ENCODE measurements at places on chromosomes 5 and 9.

GRCh38 chr5:624951-625230 is 12.8 kb downstream of the CEP72 start:
- DNase-seq, result no peak

DNA sequence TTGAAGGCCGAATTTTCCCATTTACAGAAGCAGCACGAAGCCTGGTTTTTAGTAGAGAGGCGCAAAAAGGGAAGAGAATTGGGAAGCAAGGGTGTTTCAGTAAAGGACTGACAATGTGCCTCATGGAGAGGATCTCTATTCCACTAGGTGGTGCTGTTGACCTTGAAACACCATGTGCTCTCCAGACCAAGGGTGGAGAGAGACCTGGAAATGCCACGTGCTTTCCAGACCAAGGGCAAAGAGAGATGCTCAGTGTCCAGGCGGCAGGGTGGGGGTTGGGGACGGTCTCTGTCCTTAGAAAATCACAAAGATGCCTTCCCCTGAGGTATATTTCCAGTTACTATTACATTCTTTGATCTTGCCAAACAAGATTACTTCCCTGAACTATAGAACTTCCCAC is 425.3 kb downstream of the CSNK1G3 start:
- no peak for DNase-seq

DNA sequence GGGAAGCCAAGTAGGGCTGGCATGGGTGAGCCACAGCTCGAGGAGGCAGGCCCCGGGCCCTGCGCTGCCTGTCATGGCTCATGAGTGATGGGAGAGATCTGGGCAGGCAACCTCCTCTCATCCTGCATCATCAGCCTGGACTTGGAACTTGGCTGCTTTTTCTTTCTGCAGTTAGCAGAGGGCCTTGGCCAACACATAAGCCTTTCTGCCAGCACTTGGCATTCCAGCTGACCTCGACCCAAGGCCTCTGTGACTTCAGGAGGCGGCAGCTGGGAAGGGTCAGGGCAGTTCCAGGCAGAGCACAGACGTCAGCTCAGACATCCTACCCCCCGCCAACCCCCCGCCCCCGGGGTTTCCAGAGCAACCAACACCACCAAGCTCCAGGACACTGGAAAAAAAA is 7.6 kb downstream of the S1PR3 start:
- DNase-seq, result no peak

DNA sequence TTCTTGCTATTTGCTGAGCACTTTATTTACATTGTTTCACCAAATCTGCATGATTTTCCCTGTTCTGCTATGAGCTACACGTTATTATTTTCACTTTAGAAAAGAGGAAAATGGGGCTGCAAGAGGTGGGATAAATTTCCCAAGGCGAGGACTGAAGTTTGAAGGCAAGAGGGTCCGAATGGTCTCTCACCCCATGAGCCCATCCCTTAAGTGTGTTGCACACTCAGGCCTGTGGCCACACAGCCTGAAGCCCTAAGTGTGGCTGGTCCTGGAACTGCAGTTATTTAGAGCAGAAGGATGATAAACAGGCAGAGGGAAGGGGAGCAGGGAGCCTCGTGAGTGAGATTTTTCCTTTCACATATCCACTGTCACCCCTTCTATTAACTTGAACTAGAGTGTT is 7.8 kb downstream of the PDE8B start:
- DNase-seq, result no peak

GRCh38 chr5:61257421-61257820 is 74.6 kb upstream of the ZSWIM6 start:
- DNase-seq, result no peak

GRCh38 chr5:1185629-1186350 is 15.6 kb upstream of the SLC6A19 start:
- no peak for DNase-seq

- DNase-seq, result no peak
Observed at GRCh38 chr9:37449862-37450632, 15.2 kb downstream of the ZBTB5 start.

GRCh38 chr9:123361086-123361730 is 5.2 kb downstream of the CRB2 start:
- no peak for DNase-seq

DNA sequence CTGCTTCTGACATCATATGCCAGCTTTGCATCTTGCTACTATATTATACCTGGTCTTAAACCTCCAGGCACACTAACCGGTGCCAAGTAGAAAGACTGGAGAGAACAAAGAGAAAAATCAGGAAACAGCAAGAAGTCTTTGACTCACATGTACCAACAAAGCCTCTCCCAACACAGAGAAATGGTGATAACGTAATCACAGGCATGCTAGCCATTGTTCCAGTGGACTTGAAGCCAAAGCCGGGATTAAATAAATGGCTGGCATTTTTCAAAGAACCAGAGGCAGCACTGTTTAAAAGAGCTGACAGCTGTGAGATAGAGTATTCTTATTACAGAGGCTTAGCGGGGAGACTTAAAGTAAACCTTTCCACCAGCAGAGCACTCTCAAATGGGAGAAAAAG is 148.4 kb upstream of the NFIL3 start:
- DNase-seq, result no peak

DNA sequence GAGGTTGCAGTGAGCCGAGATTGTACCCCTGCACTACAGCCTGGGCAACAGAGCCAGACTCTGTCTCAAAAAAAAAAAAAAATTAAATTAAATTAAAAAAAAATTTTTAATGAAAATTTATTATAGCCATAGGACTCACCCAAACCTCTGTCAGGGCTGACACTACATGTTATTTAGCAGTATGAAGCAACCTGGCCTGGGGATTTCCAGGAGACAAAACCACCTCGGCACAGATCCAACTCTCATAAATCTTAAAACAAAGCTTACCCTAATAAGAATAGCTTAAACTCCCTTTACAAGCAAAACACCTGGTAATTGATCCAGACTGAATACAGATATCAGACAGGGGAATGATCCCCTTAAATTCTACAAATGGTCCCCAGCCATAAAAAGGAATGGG is 38.4 kb downstream of the PPP1R2B start:
- DNase-seq, result no peak

DNA sequence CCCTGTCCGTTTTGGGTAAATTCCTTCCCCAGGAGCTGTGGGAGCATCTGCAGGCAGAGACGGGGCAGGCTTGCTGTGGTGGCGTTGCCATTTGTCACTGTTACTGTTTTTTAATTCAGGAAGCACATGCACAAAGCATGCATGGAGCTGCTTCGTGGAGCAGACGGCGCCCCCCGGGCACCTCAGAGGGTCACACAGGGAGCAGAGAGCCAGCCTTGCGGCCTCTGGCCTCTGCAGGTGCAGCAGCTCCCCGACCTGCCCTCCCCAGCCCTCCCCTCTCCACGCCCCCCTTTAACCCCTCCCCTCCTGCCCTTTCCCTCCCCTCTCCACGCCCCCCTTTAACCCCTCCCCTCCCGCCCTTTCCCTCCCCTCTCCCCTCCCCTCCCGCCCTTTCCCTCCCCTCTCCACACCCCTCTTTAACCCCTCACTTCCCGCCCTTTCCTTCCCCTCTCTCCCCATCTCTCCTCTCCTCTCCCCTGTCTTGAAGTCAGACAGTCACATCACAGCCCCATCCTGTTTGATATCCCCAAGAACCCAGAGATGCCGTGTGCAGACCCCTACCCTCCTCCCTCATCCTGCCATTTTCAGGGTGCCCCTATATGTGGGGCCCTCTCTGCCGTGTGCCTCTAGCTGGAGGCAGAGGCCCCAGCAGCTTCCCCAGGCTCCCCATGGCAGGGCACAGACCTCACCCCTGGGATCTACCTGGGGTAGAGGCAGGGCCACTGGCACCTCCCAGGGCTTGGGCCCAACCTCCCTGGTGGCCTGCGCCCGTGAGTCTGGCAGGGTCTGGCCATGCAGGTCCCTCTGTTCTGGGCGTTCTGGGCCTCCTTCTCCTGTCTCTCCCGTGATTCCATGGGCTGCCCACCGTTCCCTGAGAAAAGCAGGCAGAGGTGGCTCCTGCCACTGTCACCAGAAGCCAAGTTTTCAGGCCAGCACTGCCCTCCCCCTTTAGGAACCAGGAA is 29.6 kb upstream of the UBAC1 start:
- no peak for DNase-seq

GRCh38 chr5:170363671-170364070 is 25.5 kb downstream of the KCNMB1 start:
- no peak for DNase-seq

DNA sequence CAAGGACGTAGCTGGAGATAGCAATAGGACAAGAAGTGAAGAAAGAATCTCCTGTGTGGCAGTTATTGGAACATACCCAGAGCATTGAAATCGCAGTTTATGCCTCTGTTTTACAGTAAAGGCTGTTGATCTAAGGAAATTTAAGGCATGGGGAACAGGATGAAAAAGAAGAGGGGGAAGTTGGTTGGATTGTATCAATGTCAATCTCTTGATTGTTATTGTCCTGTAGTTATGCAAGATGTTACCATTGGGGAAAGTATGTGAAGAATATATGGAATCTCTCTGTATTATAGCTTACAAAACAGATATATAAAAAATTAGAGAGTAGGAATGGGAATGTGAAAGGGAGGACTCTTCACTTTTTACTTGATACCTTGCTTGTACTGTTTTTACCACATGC is 195.6 kb upstream of the NREP start:
- no peak for DNase-seq

DNA sequence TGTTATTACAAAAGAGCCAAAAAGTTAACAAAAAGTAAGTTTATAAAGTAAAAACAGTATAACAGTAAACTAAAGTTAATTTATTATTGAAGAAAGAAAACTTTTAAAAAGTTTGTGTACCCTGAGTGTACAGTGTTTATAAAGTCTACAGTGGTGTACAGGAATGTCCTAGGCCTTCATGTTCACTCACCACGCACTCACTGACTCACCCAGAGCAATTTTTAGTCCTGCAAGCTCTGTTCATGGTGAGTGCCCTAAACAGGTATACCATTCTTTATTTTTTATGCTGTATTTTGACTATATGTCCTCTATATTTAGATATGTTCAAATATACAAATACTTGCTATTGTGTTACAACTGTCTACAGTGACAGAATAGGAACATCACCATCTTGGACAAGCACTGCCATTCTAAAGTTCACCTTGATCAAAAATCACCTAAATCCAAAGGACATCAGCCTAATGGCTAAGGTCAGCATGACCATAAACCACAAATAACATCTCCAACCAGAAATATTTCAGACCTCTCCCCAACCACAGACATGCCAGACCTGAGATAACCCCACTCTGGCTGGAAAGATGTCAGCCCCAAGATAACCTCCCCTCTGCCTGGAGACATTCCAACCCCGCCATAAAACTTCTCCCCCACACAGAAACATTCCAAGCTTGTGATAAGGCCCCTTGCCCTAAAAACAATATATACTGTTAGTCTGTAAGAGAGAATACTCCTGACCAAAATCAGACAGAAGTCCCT is 56.1 kb downstream of the AGXT2 start:
- no peak for DNase-seq

- DNase-seq, result no peak
Observed at GRCh38 chr5:68500813-68501212, 285.3 kb downstream of the PIK3R1 start.

GRCh38 chr9:18043978-18044377 is 430.0 kb upstream of the ADAMTSL1 start:
- no peak for DNase-seq

- no peak for DNase-seq
Observed at GRCh38 chr5:5317976-5318375, 104.5 kb upstream of the ICE1 start.

DNA sequence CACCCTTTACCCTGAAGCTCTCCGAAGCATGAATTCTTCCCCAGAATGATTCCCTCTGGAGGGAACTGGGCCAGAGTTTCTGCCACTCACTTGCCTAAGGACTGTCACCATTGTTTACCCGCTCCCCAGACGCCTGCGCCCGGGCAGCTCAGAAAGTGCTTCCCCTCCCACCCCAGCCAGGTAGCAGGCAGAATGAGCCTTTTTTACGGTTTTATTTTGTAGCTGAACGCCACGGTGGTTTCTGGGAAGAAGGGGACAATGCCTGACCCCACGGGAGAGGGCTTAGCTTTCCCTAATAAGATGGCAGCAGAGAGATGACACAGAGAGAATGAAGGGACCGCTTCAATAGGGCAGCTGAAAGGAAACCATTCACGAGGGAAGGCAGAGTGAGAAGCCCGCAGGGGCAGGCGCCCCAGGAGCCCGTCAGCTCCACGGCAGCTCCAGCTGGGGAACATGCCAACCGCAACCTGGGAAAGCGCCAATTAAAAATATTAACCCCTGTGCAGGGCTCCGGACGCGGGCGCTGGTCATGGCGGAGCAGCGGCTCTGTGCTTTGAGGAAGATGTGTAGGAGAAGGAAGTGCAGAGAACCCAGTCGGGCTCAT is 20.4 kb upstream of the NTNG2 start:
- DNase-seq, result no peak

- no peak for DNase-seq
Observed at GRCh38 chr9:133855802-133856521, 117.8 kb upstream of the SARDH start.

GRCh38 chr9:130212543-130213297 is 40.5 kb downstream of the NCS1 start:
- DNase-seq, result no peak

GRCh38 chr9:1429297-1429696 is 379.1 kb downstream of the DMRT2 start:
- DNase-seq, result no peak

GRCh38 chr5:16791904-16792597 is 144.0 kb downstream of the MYO10 start:
- no peak for DNase-seq

GRCh38 chr5:40404613-40405012 is 275.1 kb upstream of the PTGER4 start:
- no peak for DNase-seq

- no peak for DNase-seq
Observed at GRCh38 chr5:54115735-54116403, 194.5 kb downstream of the ARL15 start.

GRCh38 chr9:132418726-132419363 is 8.8 kb downstream of the CFAP77 start:
- no peak for DNase-seq

- no peak for DNase-seq
Observed at GRCh38 chr9:96420468-96421219, 2.5 kb upstream of the ZNF367 start.

- DNase-seq, result no peak
Observed at GRCh38 chr9:95815133-95815532, 60.4 kb upstream of the ERCC6L2 start.

GRCh38 chr5:95153511-95153910 is 131.4 kb downstream of the MCTP1 start:
- no peak for DNase-seq

DNA sequence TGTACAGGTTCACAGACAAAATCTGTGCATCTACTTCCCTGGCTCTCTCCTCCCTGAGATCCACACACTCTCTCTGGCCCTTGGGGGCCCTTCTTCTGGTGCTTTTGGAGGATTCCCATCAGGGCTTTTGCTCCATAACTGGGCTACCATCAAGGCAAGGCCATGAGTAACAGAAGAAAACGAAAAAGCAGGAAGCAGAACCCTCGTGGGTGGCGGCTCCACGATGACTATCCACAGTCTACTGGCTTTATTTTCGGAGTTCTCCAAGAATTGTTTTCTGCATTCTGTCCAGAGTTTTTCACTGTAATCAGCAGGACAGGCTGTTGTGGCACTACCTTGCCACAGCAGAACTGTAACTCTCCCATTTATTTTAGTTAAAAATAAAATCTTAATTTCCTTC is 19.9 kb downstream of the PNPLA7 start:
- DNase-seq, result no peak

All from activated T-helper 1 cell treated with anti-CD3 and anti-CD28 coated beads, Interleukin-2, amount 50 U/mL, for 16 hours (primary cell).